ENCODE measurements at places on chromosomes 2 and 18.

GRCh38 chr2:80303006-80303908, 1.3 kb downstream of the LRRTM1 start:
- no peak for DNase-seq

GRCh38 chr2:48228345-48228684, 301.6 kb upstream of the STON1 start:
- no peak for DNase-seq

GRCh38 chr2:102520009-102520408, 47.0 kb downstream of the SLC9A4 start:
- DNase-seq: no peak

DNA sequence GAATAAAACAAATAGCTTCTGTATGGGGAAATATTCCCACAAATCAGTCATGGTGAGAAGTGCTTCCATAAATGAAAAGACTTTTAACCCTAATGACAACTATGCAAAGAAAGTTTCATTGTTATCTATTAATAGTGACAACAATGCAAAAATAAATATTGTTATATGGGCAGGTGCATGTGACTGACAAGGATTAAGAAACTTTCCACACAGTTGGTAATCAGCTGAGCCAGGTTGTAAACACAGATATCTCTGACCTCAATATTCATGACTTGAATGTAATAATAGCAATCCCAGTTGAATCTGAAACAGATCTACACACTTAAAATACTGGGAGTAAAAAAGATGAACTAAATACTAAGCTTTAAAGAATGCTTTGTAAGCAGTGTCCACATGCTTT, 517.0 kb upstream of the SOX11 start:
- DNase-seq: no peak

DNA sequence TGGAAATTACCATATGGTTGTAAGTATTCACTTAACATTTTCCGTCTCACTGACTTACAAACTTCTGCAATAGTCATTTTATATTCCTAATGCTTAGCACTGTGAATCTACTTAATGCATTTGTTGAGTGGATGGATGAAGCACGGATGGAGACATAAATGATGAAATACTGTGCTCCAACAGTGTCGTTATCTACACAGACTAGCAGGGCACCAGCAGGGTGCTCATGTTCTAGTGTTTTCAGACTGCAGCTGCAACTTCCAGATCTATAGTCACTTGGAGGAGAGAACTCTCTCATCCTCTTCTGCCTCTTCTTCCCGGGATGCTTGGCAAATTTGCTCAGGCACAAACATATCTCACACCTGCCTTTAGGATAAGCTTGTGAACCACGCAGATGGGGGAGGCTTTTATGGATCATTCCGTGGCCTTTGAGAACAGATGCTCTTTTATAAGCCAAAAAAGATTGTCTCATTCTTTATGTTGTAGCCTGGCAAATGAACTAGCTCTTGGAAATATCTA, 797.7 kb downstream of the MBD2 start:
- DNase-seq: no peak

DNA sequence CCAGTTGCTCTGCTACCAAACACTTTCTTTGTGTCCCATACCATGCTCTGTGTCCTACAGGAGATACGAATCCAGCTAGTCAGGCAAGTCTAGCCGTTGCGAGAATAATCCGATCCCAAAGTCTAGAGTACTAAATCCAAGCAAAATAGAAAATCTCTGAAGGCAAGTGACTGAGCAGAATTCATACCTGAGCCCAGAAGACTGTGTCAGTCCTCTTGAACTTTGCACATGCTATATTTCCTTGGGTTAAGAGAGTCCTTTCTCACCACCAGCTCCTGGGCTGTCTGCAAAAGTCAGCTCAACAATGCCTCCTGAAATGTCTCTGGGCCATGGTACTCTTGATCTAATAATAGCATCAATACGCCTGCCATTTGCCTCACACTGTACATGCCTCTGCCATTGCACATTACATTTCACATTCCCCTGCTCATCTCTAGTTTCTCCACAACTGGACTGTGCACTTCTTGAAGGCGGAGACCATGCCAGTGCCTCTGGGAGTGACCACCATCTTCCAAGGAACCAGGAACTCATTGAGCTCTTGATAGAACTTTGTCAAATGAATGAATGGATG, 265.8 kb upstream of the ID2 start:
- no peak for DNase-seq

- DNase-seq: no peak
Measured at GRCh38 chr2:26273501-26273900, 28.8 kb downstream of the HADHB start.

DNA sequence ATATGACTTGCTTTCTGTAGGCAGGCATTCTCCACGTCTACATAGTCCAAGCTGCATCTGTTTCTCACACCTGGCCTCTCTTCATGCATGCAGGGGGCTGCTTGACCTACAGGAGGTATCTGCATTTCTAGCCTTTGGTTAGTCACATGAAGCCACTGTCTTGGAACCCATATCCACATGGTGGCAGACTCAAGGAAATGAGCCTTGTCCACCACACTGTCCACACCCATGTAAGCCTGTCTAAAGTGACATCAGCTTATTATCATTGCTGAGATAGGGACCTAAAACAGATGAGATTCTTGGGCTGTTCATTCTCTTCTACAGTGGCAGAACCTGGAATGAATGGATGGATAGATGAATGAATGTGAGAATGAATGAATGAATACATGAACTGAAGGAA, 160.4 kb downstream of the DOCK10 start:
- no peak for DNase-seq

DNA sequence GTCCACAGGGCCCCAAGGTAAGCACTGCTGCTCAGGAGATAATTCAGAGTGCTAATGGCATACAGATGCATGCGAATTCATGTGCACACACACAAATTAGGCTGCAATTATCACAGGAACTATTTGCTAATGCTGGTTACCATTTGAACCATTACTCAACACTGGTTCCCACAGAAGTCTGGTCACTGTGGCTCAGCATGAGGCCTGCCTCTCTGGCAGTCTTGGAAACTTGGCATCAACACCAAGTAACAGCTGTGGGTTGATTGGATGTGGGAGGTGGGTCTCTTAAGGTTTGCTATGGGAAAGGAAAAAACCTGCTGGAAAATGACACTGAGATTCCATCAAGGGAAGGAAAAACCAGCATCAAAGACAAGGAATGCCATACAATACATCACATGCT, 105.0 kb downstream of the CELF4 start:
- no peak for DNase-seq

DNA sequence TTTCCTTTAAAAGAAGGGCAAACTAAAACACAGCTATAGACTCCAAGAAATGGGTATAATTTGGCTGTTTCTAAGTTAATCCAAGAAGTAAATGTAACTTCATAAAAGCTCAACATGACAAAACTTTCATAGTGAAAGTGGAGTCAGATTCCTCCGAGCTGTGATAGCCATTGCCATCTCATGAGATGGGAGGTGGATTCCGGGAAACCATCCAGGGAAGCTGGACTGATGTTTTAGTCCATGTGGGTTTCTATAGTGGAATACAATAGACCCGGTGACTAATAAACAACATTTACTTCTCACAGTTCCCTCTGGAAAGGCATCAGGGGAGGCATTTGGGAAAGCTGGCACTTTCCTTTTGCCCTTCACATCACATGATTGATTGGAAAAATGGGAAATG, 10.0 kb upstream of the LAPTM4A start:
- no peak for DNase-seq
